Stimulated activated CD4-positive, alpha-beta T cell treated with anti-CD3 and anti-CD28 coated beads, Interleukin-1b, Interleukin-23, amount 100 ng/mL, for 1 hour (primary cell): ENCODE measurements at places on chromosomes 7 and 10.

GRCh38 chr10:74067373-74068352, 69.7 kb downstream of the VCL start:
- no peak for DNase-seq

DNA sequence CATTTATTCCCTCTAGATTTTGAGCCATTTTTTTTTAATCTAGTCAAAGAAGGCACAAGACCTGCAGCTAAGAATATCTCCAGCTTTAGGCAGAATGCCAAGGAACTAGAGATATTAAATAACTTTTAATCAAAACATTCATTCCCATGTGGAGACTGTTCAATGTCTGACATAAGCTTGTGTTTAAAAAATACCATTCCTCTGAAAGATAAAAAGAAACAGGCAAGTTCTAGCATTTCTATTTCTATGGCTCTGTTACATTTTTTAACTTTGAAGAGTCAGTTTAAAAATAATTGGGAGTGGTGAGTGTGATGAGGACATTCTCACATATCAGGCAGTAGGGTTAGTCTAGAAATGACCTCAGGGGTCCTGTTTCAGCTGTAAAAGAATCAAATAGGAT, 48.0 kb downstream of the RHOBTB1 start:
- DNase-seq, result no peak

DNA sequence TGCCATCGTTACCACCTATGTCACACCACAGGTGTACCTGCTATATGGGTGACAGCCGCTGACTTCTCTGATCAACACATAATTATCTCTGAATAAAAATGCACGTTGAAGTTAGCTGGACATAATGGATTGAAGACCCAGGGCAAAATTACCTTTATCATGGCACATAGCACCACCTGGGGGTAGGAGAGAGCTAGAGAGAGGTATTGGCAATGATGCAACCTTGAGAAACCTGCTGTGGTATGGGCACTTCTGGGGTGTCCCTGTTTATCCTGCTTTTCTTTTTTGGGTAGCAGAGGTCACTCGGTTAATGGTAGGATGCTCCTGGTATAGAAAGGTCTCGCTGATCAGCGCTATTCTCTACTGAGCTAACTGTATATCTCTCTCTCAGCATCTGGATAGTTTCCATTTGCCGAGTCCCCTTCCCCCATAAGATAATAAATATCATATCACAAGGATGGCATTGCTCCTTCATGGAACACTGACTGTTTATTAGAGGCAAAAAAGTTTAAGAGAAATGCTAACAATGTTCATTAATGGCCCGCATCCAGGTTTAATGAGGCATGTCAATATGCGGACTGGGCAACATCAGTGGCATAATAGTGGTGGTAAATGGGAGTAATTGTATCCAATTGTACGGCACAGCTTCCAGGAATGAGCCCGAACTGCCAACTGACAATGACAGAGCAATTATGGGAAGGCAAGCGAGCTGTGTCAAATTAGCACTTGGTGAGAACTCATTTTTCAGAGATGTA, 323.1 kb downstream of the TFEC start:
- DNase-seq, result no peak

GRCh38 chr10:113612154-113612553, 51.7 kb downstream of the NRAP start:
- no peak for DNase-seq

GRCh38 chr7:44757311-44757710, 8.7 kb downstream of the ZMIZ2 start:
- DNase-seq, result no peak
